ENCODE measurements at places on chromosomes 12 and 14.

DNA sequence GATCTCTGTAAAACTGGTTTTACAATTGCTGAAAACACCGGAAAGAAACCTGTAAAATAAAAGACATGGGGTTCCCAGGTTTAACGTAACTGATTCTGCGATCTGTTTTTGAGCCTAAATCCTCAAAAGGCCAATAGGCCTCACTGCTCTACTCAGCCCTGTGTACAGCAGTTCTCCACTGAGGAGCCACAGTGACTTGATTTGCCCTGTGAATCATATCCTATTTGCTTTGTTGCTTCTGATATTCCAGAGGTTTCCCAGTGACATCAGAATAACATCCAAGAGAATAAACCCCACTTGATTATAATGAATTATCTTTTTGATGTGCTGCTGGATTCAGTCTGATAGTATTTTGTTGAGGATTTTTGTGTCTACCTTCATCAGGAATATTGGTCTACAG is 27.5 kb downstream of the MDM1 start:
- no peak for DNase-seq

GRCh38 chr12:39393179-39393578 is 49.7 kb downstream of the KIF21A start:
- DNase-seq, result no peak

- DNase-seq, result no peak
Measured at GRCh38 chr14:85873006-85873405, 343.1 kb downstream of the FLRT2 start.

GRCh38 chr12:69425417-69425816 is 44.8 kb upstream of the FRS2 start:
- DNase-seq, result no peak

DNA sequence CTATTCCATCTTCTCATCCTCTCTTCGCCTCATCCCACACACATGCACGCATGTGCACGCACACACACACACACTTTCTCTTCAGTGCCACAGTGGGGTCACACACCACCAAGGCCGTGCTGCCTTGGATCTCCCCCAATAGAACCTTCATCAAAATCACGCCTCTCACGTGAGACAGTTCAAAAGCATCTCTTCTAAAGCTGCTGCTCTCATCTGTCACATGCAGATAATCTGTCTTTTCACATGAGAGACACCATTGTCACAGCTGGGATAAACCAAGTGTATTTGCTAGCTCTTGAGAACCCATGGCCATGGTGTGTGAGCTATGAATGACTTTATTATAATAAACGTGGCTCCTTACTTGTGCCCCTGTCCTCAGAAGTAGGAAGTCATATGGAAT is 218.7 kb downstream of the EGLN3 start:
- DNase-seq, result no peak

DNA sequence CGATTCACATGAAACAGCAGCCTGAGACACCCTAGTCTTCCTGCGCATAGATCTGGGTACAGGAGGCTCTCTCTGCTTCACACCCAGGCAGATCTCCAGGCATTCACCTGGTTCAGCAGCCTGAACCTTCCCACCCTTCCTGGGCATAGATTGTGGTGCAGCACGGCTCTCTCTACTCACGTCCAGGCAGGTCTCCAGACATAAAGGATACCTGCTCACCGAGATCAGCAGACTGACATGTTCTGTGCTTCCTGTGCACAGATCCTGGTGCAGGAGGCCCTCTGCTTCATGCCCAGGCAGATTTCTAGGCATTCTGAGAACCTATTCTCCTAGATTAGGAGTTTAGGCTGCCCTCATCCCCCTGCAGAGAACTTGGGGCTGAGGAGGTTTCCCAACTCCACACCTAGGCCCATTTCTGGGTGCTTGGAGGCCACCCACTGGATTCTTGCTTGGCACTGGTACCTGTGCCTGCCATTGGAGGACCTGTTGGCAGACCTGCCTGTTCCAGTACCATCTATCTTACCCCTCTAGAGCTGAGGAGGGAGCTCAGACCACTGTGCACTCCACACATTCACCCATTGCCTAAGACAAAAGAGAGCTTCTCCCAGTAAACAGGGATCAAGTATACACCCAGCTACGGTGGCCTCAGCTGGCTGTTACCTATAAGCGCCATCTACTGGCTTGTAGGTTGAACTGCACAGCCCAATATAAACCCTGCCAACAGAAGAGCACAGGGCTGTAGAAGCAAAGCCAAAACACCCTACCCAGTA is 28.0 kb upstream of the GARIN6 start:
- DNase-seq, result peak; percentile 18

DNA sequence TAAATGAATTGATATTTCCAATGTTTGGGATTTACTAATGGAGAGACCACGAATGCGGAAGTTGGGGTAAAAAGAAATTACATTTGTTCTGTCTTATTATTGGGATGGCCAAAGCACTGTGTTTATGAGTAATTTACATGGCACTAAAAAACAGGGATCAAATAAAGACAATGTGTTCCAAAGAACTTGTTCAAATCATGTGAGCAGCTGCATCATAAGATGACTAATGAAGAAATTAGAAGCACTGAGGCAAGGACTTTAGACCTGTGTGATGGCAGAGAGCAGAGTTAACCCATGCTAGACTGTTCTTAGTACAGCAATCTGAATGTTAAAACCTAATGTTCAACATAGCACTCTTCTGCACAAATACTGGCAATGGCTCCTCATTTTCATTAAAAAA is 34.3 kb upstream of the DCN start:
- peak; percentile 21 for DNase-seq

DNA sequence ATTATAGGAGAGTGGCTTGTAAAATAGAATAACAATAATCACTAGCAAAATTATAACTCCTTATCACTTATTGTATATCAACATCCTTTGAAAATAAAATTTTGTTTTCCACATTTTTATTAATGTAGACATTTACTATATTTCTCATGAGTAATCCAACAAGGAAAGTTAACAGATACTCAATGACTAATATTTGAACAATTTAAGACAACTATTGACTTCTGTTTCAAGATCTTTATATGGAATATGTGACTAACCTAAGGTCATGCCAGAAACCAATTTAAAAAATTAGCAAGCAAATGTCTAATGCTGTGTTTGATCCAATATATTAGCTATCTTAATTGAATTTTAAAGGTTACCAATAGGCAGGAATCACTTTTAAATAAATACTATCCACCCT is 638.5 kb upstream of the FLRT2 start:
- no peak for DNase-seq

DNA sequence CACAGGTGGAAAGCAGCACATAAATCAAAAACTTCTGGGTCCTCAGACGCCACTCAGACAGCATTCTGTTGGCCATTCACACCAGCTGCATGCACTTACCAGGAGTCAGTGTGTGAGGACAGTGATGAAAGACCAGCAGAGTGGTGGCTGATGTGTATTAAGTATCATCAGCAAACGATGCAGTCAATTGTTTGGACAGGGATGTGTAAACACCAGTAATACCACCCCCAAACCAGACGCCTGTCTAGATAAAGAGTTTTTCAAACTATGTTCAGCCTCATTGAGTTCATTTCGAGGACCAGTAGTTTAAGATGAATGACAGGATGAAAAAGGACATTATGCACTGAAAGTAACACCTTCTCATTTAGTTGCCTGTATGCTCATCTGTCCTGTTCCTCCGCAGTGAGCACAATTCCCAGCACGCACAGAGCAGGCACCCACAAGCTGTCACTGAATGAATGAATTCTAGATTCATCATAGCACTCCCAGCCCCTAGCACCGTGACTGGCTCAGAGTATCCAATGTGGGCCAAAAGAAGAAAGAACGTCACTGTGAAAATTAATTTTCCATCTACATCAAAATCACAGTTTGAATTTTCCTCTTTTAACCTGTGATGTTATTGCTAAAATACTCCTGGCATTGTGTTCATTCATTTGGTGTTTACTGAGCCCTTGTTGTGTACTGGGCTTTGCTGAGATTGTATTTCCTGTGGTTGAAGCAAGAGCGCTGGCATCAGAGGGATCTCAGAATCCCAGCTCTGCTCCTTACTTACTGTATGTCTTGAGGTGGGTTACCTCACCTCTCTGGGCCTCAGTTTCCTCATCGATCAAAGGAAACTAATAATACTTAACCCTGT is 124.8 kb upstream of the NOS1 start:
- peak; percentile 76 for DNase-seq

DNA sequence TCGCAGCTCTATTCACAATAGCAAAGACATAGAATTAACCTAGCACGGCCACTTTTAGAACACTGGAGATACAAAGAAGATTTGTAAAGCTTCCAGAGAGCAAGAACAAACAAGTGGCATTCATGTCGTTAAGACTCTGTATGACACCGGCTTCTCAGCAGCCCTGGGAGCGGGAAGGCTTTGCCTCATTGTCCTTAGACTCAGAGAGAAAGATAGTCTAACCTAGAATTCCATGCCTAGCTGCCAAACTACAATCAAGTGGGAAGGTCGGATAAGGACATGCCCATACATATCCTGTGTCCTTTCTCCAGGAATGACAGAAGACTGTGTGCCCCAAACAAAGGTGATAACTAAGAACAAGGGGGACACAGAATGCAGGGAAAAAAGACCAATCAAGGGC is 1038.3 kb downstream of the BCL11B start:
- DNase-seq, result no peak

DNA sequence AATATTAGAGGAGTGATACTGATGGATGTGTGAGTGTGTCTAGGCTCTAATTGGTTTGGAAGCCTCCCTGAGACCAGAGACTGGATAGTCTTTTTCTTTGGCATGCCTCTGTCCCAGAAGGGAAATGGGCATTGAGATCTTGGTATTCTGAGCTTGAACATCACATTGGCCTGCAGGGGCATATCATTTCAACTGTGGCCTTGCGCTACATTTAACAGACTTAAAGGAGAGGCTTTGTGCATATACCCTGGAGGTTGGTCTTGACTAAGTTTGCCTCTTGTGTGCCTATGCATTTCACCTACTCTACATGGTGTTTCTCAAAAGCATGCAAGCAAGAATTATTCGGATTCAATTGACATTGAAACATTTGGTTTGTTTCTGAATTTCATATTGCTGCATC is 185.4 kb downstream of the TMTC2 start:
- DNase-seq, result no peak

- DNase-seq, result no peak
Measured at GRCh38 chr14:62443796-62444195, 601.5 kb downstream of the KCNH5 start.

DNA sequence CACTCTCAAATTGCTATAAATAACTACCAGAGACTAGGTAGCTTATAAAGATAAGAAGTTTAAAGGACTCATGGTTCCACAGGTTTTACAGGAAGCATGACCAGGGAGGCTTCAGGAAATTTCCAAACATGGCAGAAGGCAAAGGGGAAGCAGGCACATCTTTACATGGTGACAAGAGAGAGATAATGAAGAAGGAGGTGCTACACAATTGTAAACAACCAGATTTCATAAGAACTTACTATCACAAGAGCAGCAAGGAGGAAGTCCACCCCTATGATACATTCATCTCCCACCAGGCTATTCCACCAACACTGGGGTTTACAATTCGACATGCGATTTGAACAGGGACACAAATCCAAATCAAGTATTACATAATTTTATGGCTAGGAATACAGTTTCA is 257.7 kb downstream of the BTG1 start:
- no peak for DNase-seq

DNA sequence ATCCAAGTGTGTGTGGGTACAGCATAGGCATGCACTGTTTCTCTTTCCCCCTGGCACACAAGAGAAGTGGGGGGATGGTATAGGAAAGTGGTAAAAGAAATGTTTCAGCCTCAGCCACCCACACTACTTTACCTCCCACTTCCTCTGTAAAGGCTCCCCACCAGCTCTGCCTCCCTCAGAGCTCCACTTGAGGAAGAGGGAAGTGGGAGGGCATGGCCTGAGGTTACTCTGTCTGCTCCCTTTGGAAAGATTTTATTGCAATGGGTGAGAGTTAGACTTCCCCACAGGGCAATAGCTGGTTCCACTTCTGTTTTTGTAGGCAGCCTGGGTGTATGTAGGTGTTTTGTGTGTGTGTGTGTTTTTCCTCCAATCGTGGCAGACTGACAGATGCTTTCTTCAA is 145.3 kb downstream of the SSPN start:
- DNase-seq, result no peak

DNA sequence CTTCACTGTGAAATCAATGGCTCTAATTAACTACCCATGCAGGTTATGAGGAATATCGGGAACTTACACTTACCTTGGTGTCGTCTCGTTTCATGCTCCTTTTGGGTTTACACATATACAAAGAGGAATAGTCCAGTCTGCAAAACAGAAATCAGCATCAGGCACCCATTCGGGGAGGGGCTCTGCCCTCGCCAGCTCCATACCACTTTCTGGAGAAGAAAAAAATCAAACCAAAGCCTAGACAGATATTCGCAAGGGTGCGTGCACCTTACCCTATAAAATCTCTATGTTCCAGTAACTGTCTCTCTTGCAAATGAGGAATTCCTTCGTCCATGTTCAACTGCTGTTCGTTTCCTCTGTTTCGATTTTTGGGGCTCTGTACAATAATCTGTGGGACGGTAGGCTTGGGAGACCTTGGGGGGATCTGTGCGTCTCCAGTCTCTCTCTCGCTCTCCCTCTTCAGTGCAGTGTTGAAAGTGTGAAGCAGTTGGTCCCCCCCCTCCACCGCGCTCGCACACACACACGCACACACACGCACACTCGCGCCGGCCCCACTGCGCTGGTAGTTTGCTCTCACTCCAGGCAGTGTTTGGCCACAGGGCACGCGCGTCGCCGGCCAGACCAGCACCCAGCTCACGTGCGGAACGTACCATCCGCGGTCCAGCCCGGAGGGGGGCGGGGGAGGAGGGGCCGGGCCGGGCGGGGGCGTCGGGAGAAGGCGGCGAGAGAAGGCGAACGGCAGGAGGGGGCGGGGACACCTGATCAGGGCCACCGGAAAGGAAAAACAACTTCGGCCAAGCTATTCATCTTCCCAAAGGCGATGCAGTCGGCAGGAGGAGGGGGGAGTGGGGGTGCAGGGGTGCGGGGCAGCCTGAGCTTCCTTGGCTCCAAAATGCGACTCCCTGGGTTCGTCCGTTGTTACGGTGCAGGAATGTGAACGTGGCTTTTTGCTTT is at the start of gene BHLHE41:
BHLHE41 (minus strand) TSS at position 592 of the 954 bp plus-strand sequence; CDS start at position 334, 258 bp downstream.
- DNase-seq, result peak; percentile 85

- DNase-seq, result no peak
Measured at GRCh38 chr14:72839351-72839750, 54.5 kb downstream of the DPF3 start.

GRCh38 chr12:123801573-123802178 is 39.6 kb downstream of the DNAH10 start:
- DNase-seq, result no peak

DNA sequence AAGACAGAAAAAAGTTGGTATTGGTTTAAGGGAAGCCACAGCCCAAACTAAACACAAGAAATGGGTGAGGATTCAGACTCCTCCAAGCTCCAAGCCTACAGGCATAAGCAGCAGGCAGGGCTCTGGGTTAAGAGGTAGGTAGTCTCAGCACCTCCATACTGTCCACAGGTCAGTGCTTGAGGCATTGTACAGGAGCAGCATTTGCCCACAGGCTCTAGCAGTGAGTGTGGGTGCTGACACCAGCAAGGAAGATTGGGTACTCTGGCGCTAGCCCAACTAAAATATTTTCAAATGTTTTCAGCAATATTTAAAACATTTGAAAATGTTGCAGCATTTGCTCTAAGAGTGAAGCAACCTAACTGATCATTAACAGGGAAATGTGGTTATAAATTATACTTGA is 33.1 kb downstream of the FERMT2 start:
- peak; percentile 67 for DNase-seq

- DNase-seq, result no peak
Measured at GRCh38 chr12:95385246-95386035, 88.5 kb upstream of the METAP2 start.

Measured in kidney glomerular epithelial cell (primary cell).